ENCODE measurements at places on chromosomes 7 and 10.

- no peak for DNase-seq
Measured at GRCh38 chr10:1255118-1255517, 198.9 kb downstream of the WDR37 start.

- no peak for DNase-seq
Measured at GRCh38 chr7:6578114-6579084, 1.1 kb downstream of the ZDHHC4 start.

GRCh38 chr10:63644418-63645142 lies 123.4 kb downstream of the REEP3 start:
- no peak for DNase-seq

GRCh38 chr7:117698018-117698417 lies 175.2 kb downstream of the CTTNBP2 start:
- DNase-seq: no peak

DNA sequence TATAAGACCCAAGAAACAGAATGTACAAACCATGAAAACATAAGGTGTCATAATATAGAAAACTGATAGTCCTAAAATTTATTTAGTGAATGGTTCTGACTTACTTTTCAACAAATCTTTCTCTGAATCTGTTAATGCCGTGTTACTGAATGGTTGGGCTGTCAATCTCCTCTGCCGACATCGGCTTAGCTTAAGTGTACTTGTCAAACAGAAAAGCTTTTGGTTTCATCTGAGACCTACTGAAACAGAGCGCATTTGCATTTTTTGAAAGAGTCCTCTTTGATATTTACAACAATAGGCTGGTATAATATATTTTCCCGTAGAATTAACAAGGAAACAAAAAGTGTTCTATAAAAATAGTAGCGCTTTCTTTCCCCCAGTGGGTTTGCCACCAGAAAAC lies 120.9 kb upstream of the ZNF804B start:
- no peak for DNase-seq

GRCh38 chr7:133139350-133139749 lies 57.5 kb upstream of the CHCHD3 start:
- DNase-seq: no peak

DNA sequence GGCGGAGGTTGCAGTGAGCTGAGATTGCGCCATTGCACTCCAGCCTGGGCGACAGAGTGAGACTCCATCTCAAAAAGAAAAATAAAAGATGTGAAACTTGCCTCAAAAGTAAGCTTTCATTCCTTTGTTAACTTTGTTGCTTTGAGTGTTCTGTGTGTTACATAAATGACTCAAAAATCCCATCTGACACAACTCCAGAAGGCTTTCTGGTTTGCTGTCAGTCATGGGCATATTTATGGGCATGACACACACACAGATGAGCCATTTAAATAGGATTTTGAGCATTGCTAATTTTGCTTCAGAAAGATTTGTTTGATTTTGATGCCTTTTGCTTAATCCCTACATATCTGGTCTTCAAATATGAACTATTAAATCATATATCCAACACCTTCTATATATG lies 82.6 kb downstream of the CACNB2 start:
- no peak for DNase-seq

DNA sequence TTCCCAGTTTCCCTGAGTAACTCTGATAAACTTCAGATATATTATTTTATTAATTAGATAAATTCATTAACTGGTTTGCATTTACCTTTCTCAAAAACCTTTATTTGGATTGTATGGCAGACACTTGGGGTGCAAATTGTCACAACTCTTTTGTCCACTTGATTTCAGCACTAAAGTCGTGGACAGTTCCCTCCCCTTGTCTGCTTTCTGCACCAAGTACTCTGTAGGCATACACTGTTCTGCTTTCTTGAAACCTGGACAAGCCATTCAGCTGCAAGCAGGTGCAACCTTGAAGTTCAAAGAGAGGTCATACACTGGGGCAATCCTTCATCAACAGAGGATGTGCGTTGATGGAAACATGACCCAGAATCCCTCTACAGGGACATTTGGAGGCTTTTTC lies 162.9 kb downstream of the ARL5B start:
- no peak for DNase-seq

- DNase-seq: no peak
Measured at GRCh38 chr7:52917982-52918578, 117.4 kb upstream of the POM121L12 start.

- DNase-seq: no peak
Measured at GRCh38 chr7:150938566-150938965, 39.6 kb downstream of the KCNH2 start.

DNA sequence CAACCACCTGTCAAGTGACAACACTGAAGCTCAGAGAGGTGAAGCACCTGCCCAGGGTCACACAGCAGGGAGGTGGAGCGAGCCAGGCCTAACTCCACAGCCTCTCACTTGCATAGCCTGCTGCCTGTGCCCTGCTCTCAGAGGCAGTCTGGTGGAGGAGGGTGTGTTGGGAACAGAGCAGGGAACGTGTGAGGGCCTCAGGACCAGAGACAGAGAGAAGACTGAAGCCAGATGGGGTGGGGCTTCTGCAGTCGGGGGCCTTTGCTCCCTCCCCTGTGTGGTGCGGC lies 114.0 kb downstream of the PTPN20 start:
- DNase-seq: no peak

DNA sequence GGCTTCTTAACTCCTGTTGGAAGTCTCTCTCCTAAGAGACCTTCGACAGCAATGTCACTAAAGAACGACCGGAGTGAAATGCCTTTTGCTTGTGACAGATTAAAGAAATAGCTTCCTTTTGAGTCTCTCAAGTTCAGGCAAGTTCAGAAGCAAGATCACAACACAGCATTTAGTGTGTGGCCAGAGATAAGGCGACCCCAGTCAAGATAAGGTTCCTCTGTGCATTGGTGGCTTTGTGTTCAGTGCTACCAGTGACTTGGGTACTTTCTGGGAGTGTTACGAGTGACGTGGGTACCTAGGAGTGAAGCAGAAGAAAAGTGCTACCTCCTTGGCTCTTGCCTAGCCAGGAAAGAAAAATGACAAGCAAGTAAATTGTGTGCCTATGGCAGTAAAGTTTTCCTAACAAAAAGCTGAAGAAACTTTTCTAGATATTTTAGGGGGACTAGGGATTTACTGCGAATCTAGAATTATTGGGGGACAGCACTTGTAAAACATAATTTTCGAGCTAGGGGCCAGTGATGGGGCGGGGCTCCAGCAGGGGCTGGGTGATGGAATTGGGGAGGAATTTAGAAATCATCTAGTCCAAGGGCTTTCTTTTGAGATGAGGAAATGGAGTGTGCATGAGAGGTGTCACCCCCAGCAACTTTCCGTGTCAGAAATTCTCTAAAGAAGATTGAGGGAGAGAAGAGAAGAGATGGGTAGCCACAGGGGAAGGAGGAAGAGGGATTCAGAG lies 191.9 kb upstream of the LYZL2 start:
- DNase-seq: no peak

DNA sequence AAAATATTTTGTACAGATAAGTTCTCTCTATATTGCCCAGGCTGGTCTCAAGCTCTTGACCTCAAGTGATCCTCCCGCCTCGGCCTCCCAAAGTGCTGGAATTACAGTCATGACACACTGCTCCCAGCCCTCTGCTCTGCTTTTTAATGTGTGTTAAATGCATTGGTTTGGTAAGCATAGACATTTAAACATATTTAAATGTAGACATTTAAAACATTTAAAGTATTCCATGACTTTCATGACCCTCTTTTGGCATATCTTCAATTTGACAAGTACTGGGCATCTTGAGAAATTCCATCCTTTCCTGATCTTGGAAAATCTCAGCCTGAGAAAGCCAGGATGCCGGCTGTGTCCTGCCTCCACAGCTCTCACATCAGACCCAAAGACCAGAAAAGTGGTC lies 5.2 kb upstream of the SAR1A start:
- DNase-seq: no peak

DNA sequence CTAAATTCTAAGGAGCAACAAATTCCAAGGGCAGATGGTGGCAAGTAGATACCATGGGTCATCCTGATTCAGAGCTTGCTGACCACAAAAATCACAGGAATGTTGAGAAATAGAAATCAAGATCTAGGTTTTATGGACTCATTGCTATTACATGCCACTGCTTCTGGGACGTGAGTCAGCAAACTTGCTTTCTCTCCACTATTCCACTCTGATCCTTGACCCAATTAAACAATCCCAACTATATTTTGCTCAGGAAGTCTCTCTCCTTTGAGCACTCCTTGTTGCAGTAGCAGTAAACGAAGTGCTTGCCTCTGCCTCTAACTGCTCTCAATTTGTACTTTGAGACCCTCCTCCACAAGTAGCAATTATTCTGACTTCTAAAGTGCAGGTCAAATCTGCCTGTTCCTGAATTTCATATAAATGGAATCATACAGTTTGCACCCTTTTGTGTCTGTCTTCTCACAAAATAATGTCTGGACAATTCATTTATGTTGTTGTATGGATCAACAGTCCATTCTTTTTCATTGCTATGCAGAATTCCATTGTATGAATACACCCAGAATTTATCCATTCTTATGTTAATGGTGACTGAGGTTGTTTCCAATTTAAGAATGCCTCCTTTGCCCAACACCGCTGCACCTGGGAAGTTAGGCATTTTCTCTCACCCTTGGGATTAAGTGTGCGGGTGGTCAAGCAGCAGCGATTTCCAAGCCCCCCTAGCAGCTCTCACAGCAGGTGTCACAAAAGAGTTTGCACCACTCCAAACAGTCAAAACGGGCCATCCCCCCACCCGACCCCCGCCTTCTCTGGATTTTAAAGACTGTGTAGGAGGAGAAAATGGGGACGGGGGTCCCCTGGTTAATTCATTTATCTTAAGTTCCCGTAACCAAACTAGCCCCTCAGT lies 35.9 kb downstream of the ACSM6 start:
- no peak for DNase-seq

GRCh38 chr7:145784809-145785780 lies 331.5 kb upstream of the CNTNAP2 start:
- DNase-seq: no peak

DNA sequence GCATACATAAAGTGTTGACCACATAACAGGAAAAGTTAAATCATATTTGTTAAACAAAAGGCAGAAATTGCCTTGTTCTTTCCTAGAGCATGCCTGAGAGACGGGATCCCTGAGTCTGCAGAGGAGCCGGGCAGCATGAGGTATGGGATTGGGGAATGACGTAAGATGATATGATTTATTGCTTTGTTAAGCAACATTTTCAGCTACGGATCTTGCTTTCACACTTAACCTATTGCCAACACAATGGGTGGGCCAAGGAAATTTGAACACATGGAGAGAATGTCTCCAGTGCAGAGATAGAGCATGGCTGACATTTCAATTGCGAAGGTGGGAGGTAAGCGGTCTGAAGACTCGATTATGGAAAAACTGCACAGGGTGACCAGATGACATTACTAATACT lies 76.7 kb downstream of the EMX2 start:
- no peak for DNase-seq

GRCh38 chr7:43058271-43059066 lies 54.0 kb upstream of the HECW1 start:
- no peak for DNase-seq

DNA sequence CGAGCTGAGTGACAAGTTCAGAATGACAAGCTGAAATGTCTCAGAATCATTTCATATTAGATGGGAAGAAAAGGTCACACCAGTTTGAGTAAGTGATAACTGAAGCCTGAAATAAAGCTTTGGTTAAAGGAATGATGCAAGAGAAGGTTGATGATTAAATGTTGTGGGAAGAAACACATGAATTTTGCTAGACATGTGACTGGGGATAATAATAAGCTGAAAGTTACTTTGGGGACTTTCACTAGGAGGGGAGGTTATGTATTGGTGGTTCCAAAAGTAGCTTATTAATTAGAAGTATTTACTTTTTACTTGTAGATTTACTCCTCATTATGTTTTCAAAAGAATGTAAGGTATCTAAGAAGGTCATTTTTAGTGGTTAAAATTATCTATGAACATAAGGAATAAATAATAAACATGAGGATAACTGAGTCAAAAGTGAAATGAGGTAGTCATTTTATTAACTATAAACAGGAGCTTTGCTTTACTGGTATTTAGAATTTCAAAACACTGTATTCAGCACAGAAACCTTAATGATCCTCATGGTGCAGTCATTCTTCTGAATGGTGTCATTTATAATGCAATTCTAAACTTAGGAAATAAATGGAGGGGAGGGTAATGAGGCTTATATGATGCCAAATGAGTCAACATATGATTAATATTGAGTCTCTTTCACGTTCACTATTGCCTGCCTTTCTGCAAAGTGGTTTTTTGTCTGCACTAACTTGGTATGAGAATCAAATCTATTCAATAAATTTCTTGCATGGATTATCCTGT lies 63.7 kb downstream of the PRKG1 start:
- no peak for DNase-seq

- no peak for DNase-seq
Measured at GRCh38 chr10:133110133-133110532, 22.4 kb downstream of the ADGRA1 start.

- no peak for DNase-seq
Measured at GRCh38 chr10:112761256-112761655, 188.8 kb upstream of the TCF7L2 start.

DNA sequence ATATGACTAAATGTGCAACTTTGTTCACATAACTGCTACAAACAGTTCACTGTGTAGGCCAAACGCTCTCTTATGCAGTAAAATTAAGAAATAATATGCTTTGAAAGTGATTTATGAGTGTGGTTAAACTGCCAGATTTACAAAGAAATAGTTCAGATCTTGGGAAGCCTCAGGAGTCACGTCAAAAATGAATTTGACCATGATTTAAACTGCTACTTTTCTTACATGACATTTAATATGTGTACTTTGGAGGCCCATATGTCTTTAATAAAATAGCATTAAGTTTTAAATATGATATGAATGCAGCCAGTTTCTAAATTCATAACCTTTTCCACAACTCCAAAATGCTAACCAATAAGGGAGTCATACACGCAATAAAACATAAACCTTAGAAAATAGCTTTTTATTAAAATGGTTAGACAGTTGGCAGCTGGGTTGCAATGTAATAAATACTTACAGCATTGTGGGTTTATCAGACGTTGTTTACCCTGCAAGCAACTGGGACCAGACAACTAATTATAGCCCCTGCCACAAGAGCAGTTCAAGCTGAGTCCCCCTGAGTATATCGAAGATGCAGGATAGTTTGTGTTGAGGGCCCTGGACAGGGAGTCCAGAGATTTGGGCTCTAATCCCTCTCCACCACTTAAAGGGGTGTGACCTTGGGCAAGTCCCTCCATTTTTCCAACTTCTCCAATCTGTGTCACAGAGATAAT lies 640.4 kb downstream of the LRMDA start:
- DNase-seq: no peak

GRCh38 chr10:11684717-11685645 lies 57.2 kb upstream of the ECHDC3 start:
- peak; percentile 69 for DNase-seq

- no peak for DNase-seq
Measured at GRCh38 chr7:127571741-127572505, 13.5 kb downstream of the GCC1 start.

DNA sequence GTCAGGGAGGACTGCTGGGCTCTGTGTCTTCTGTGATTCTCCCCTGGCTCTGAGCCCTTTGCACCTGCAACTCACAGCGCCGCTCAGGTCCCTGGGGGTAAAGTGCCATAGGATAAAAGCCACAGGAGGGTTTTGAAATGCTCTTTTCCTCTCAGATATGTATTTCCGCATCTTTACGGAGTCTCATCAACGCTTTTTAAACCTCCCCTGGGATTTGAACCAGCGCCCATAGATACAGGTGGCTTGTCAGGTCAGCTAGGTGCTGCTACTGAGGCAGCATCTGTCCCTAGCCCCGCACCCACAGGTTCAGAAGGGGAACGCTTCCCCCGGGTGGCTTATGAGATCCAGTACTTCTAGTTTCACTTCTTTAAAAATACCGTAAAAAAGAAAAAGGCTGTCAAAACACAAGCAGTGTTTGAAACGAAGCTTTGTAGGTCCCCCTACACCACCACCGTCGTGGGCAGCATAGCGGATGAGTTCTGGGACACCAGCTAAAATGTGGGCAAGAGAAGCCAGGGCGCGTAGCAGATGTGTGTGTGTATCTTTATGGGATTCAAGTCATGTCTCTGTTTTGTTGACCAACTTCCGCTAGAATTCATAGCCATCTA lies 173.5 kb downstream of the CUX1 start:
- DNase-seq: peak; percentile 57

Data from activated B cell treated with CpG ODN at 0.5 μM for 24 hours (primary cell).